ENCODE measurements at places on chromosomes 1 and 21.

- DNase-seq, result no peak
These were observed 90.1 kb upstream of the ROR1 start for GRCh38 chr1:63683759-63684158.

- DNase-seq, result no peak
These were observed 2.4 kb upstream of the FCGR2A start for GRCh38 chr1:161502641-161503393.

GRCh38 chr1:15156807-15157380, 3.3 kb downstream of the TMEM51 start:
- no peak for DNase-seq

GRCh38 chr1:96544831-96545221, 176.8 kb upstream of the PTBP2 start:
- DNase-seq, result no peak

- DNase-seq, result peak; percentile 83
These were observed 245.1 kb downstream of the PTBP2 start for GRCh38 chr1:96966536-96967138.

DNA sequence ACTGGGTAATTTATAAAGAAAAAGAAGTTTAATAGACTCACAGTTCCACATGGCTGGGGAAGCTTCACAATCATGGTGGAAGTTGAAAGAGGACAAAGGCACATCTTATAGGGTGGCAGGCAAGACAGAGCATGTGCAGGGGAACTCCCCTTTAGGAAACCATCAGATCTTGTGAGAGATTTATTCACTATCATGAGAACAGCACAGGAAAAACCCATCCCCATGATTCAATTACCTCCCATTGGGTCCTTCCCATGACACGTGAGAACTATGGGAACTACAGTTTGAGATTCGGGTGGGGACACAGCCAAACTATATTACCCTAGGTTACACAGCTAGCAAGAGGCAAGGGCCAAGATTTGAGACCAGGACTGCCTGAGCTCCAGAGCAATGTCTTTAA, 30.4 kb upstream of the SOX13 start:
- no peak for DNase-seq

- DNase-seq, result peak; percentile 40
These were observed 40.7 kb downstream of the MAN1C1 start for GRCh38 chr1:25657121-25657882.

- DNase-seq, result no peak
These were observed 355.8 kb upstream of the LYPLAL1 start for GRCh38 chr1:218817691-218818465.

- DNase-seq, result no peak
These were observed 127.0 kb downstream of the GREM2 start for GRCh38 chr1:240484804-240485443.

DNA sequence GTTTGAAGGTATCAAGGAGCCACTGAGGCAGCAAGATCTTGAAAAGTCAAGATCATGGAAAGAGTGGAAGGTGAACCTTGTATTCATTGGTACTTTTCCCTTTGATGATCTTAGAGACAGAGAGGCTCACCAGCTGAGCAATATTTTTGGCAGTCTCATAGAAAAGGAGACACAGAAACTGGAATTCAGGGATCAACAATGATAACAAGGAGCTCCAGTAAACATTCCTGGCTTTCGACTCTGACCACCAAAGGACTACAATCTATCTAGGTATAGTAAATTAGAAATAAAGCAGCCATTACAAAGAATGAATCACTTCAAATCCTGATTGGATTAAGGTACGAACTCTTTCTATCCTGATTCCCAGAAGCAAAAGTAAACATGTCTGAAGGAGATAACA, 615.4 kb downstream of the KIF26B start:
- DNase-seq, result no peak

DNA sequence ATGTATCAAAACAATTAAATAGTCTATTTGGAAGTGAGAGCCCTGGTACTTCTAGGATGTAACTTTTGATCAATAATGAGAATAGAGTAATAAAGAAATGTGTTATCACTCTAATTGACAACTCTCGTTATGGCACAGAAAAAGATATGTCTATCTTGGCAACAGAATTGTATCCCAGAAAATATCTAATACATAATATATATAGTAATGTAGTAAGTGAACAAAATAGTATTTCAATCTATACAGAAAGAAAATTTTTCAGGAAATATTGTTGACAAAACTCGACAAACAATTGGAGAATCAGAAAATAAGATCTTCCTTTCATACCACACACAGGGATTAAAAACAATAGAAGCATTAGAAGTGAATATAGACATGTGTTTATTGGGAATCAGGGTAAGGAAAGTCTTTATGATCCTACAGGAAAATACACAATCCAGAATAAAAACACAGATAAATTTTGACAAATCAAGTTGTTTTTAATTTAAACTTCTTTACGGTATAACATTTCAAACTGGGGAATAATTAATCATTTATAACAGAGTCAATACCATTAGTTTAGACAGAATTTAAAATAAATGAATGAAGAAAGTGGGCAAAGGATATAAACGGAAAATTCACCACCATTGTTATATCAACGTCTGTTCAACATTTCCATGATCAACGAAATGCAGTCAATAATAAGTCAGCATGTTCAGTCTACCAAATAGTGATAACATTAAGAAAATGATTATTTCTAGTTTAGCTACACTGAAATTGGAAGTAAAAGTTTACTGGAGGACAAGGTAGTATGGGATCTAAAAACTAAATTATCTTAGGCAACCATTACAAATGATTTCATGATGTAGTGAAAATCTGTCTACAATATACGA, 1526.5 kb upstream of the TPTE start:
- DNase-seq, result no peak

- DNase-seq, result no peak
These were observed 126.5 kb upstream of the KCNK1 start for GRCh38 chr1:233487408-233487807.

DNA sequence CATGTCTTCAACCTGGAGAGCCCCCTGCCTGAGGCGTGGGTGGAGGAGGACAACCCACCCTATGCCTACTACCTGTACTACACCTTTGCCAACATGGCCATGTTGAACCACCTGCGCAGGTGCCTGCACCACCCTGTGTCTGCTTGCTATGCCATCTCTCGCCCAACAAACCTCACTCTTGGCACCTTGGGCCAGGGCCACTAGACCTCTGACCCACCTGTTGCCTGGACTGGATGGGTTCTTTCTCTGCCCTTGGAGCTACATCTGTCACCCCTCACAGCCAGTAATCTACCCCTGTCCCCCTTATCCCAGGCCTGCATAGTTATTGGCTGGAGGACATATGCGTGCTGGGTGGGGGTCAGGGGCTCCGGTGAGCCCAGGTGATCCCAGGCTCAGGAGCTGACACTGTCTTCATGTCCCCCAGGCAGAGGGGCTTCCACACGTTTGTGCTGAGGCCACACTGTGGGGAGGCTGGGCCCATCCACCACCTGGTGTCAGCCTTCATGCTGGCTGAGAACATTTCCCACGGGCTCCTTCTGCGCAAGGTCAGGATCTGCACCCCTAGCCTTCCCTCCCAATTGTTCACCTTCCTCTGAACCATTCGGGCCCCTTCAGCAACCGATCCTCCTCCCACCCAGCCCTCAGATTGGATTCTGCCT, 9.9 kb downstream of the AMPD2 start:
- DNase-seq, result no peak

DNA sequence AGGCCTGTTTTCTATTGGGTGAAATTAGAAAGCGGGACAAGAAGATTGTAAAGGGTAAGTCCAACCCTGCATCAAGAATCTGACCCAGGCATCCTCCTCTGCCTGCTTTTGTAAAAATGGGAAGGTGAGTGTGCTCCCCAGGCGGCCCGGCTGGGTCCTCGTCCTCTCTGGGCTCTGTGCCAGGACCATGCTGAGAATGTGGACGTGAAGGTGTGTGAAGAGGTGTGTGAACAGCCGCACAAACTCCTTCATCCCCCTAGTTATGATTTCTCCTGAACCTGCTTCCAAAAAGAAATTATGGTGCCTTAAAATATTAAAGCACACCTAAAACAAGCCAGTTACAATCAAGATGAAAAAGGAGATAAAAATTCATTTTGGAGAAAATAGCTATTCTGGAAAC, 185.7 kb downstream of the IGSF21 start:
- no peak for DNase-seq

DNA sequence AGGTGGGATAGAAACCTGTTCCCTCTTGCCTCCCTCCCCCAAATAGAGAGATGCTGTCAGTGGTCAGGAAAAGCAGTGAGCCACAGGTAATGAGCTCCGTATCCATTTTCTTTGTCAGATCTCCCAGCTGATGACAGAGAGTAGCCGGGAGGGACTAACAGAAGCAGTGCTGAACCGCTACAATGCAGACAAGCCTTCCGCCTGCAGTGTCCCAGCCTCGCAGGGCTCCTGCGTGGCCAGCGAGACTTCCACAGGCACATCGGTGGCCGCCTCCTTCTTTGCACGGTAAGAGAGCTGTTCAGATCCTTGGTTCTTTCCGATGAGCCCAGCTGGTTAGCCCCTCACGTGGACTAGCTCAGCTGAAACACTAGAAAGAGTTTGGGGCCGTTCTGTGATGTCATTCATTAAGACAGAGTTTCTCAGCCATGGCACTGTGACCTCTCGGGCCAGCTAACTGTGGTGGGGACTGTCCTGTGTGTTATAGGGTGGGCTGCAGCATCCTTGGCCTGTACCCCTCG, 264.7 kb downstream of the KIF26B start:
- DNase-seq, result no peak

- no peak for DNase-seq
These were observed 51.0 kb downstream of the AHDC1 start for GRCh38 chr1:27552911-27553420.

- no peak for DNase-seq
These were observed 46.8 kb upstream of the COX20 start for GRCh38 chr1:244788493-244789275.

DNA sequence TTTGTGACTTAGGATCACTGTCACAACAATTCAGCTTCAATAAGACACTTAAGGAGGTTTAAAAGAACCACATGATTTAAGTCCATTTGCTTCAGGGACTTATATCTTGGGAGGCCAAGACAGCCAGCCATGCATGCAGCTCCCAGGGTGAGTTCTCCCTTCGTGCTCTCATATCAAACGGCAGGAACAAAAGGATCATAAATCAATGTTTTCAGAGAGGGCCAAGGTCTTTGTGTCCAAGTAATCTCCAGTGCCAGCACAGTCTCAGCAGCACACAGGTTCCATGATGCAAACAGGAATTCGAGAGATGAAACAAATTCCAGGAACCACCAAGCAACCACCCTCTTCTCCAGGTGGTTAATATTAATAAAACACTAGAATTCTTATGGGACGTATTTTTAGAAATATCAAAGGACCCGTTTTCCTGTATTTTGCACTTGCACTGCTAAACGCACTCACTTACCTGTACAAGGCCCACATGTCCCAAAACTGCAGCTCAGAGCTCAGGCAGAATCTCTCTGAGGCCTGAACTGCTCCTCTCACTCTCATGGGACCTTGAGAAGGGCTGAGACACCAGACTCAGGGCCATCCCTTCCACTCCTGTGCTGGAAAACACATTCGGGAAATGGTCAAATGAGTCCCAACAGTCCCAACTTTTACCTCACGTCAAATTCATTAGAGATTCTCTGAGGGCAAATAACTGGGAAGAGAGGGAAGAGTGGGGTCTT, 100.0 kb upstream of the RAB4A start:
- DNase-seq, result no peak

DNA sequence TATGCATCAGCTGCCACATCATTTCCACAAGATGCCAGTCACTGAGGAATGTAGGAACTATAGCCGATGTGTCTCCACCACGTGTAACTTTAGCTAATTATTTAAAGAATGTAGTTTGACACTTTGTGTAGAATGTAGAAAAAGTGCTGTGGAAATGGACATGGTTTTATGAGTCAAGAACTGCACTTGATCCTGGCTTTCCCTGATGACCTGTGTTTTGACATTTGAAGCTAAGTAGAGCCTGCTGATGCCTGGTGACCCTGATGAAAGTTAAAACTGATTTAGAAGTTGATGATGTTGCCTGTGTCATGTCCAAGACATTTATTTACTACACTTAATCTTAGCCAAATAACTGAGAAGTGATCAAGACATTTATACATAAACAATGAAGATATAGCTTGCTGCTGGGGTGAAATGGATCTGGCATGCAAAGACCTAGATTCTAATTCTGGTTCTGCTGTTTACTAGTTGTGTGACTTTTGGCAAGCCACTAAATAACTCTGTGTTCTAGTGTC, 4.4 kb upstream of the OSBPL9 start:
- DNase-seq, result no peak

DNA sequence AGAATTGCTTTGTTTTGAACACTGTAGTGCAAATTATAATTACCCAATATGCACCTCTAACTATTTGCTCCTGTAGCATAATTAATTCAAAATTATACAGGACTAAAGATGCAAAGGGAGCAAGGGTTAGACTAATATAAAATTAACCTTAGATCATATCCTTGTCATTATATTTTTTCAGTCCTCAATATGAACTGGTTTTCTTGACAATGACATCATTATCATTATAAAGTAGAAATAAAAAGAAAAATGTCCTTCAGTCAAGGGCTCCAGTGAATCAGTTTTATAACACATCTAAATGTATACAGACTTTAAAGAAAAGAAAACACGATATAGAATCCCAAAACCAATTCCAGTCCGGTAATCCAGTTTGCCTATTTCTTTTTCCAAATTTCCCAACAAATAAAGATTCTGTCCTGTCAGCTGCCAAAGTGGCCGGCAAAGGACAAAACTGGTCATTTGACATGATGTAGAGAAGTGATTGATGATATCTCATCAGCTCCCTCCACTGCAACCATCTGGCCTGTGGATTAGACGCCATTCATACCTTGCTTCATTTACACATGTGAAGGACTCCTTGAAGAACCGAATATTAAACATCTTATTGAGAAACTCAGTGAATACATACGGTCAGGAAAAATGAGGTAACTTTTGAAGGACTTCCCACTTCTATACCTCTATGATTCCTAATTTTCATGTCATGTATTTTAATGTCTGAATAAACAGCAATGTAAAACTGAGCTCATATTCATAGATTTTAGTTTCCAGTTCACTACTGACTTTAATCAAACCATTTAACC, 15.5 kb downstream of the DPYD start:
- DNase-seq, result no peak

DNA sequence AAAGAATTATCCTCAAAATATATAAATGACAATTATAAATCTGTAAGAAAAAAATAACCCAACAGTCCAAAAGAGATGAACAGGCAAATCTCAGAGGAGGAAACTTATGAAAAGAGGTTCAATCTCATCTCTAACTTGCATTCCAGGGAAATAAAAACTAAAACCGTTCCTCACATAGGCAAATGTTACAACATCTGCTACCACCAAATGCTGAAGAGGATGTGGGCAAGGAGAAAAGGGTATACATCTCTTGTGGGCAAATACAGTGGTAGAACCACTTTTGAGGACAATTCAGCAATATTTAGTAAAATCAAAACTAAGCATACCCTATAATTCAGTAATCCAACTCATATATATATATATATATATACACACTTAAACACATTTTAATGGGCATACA, 33.7 kb upstream of the SGIP1 start:
- DNase-seq, result no peak

Measured in nephron progenitor cell (in vitro differentiated cells).